ENCODE measurements at places on chromosomes 12 and 14.

DNA sequence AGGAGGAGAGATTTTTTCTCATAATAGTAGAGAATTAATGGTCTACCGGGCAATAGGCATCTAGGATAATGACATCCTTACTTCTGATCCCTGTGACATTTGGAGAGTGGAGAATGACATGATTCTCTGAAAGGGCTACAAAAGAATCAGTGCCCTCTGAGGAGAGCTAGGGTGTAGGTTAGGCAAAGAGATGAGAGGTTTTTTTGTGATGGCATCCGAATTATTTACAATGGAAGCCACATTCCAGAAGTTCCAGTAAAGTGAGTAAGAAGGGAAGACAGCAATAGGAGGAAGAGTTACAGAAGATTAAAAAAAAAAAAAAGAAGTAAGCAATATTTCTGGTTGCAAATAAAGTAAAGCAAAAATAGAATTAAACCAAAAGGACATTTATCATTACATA, 478.0 kb downstream of the RMST start:
- DNase-seq, result no peak

- peak; percentile 53 for DNase-seq
These were observed 48.7 kb downstream of the NEUROD4 start for GRCh38 chr12:55068416-55069010.

- no peak for DNase-seq
These were observed 225.2 kb downstream of the NEDD1 start for GRCh38 chr12:97132270-97132669.

- DNase-seq, result no peak
These were observed 217.3 kb upstream of the CCDC196 start for GRCh38 chr14:66268802-66269334.

GRCh38 chr12:51020448-51021182, 5.6 kb downstream of the SLC11A2 start:
- no peak for DNase-seq

GRCh38 chr12:9848899-9849298, 20.3 kb downstream of the CLEC2B start:
- DNase-seq, result no peak

GRCh38 chr14:67934087-67934486, 114.5 kb downstream of the RAD51B start:
- peak; percentile 66 for DNase-seq

DNA sequence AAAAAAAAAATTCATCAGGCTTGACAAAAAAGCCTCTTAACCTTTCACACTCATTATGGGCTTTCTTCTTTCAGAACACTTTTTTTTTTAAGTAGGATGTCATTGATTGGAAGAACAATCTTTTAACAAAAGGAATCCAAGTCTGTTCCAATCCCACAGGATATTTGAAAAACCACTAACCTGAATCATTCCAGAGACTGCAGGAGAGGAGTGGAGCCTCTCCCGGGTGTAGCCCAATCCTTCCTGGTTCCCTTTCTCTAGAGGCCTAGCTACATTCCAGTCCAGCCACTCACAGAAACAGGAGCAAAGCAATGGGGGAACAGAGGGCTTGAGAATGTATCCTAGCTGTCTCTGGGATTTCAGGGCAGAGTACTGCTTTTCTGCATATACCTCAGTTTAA, 4.3 kb downstream of the MFAP5 start:
- no peak for DNase-seq

- DNase-seq, result no peak
These were observed 92.5 kb downstream of the SSPN start for GRCh38 chr12:26287671-26288381.

DNA sequence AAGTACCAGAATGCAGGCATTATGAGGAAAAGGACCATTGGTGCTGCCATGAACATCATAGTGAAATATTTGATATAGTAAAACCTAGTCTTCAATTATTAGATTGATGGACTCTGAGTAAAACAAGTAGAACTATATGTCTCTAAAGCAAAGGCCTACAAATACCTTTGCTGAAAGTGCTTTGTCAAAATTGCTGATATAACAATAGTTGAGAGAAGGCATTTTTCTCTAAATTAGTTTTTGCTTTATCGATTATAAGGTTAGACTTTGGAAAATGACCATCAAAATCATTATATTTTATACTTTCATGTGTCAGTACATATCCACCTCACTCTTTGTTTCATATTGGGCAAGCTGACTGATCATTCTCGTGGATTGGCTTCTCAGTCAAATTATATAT, 836.0 kb upstream of the FBXO33 start:
- DNase-seq, result no peak

GRCh38 chr12:132998741-132999140, 12.6 kb downstream of the ZNF26 start:
- no peak for DNase-seq

GRCh38 chr12:95877622-95878021, 18.9 kb downstream of the SNRPF start:
- no peak for DNase-seq

DNA sequence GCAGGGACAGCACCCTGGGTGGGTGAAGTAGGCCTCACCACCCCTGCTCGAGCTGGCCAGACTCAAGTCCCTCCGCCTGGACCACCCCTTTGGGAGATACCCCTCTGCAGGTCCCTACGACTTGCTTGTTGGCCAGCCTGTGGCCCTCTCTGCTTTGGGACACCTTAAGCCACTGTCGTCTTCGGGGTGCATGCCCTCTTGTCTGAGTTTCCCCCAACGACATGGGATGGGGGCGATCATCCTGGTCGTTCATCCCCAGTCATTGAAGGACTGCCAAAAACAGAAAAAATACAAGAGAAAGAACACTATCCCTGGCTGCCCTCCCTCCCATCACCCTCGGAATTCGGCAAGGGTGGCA, 151.1 kb downstream of the DPF3 start:
- DNase-seq, result no peak

- DNase-seq, result no peak
These were observed 710.7 kb upstream of the TBX3 start for GRCh38 chr12:115394496-115395220.

- DNase-seq, result no peak
These were observed 77.6 kb downstream of the STAB2 start for GRCh38 chr12:103664626-103665025.

DNA sequence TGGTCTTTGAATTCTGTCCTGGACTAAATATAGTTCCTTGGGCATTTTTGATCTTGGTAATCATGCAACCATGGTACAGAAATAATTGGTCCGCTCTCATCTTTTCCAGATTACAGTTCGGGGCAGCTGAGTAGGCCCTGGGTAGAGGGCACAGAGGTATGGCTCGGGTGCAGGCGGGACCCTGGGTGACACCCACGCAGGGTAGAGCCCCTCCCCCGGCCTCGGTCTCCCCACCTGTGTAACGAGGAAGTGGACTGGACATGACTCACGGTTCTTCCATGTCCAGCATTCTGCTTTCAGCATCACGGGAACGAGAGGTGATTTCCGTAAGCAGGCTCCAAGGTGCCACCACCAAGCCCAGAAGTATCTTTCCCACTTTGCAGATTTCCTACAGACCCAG, 91.0 kb upstream of the DIO3 start:
- DNase-seq, result no peak
